Cerebellar nuclear complex (tissue), 1 donor: ENCODE measurements at places on chromosomes 3 and 15.

DNA sequence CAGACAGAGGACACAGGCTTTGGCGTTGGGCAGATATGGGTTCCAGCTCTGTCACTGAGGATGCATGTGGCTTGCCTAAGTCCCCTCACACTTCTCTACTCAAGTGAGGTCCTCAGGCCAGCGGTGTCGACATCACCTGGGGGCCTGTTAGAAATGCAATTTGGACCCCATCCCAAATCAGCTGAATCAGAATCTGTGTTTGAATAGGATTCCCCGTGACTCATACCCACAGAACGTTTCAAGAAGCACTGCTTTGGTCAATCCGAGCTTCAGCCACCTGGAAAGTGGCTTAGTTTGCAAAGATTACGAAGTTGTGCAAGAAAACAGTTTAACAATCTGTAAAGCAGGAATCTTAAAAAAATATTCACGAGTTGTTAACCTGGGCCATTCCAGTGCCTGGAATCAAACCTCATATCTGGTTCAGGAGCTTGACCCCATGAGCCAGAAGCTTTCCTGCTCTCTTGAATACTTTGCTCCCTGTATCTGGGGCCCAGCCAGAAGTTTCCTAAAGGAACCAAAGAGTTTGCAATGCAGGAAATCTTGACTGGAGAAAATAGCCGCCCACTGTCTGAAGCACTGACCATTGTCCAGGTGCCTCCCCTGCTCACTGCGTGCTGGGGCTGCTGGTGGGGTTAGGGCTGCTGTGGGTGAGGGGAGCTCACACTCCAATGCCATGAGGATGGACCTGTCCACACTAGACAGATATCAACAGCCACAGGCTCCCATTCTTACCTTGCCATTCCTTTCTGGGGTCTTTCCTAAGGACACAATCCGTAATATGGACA is 208.5 kb upstream of the LINGO1 start:
- DNase-seq: no peak

DNA sequence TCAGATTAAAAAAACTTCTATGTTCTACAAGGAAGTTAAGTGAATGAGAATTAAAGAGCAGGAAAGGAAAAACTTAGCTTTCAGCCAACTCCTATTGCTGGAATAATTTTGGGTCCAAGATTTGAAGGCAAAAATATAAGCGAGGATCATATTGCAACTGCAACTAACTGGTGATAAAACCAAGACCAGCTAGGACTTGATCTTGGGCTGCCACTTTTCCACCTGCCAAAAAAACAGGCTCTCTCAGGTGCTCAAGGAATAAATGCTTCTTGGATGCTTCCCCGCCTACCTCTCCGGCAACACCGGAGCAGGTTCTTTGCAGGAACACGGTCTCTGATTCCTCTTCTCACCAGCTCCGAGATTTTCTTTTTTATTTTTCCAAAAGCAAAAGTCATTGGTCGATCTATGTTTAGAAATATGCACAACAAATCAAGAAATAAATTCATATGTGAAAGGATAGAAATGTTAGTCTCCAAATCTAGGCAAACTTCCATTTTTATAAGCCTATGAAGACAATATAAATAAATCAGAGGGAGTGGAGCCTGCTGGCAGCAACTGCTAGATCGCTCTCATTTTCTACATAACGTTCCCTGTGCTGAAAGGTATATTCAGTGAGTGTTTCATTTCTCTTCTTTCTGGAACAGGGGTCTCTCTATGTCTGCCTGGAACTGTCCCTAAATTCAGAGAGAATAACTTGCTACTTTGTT is 241.9 kb downstream of the NTRK3 start:
- DNase-seq: no peak

- DNase-seq: no peak
These were observed 556.5 kb upstream of the KCNMB2 start for GRCh38 chr3:177979703-177980102.

DNA sequence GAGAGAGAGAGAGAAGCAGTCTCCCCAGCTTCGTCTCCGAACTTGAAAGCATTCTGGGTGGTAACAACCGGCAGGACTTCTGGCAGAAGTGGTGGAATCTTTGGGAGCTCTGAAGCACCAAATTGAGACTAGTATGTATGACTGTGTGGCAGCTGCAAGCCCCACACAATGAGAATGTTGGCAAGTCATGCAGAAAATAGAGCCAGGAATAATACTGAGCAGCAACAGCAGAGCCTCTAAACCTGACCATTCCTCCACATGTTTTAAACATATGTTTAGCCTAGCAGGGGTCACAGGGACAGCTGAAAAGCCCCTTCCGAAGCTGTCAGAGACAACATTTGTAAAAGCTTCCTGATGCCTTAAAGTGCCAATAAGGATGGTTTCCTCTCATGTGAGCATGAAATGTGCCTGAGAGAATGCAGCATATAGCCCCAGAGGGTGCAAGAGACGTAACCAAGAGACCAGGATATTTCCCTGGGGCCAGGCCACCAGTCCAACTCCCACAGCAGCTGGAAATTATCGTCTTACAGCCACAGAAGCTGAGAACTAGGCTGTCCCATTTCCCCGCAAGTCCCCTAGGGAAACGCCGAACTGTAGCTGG is 178.6 kb upstream of the CCDC54 start:
- DNase-seq: no peak

GRCh38 chr3:62647711-62648110 is 227.5 kb downstream of the CADPS start:
- DNase-seq: no peak

GRCh38 chr15:100787567-100788417 is 91.8 kb upstream of the ALDH1A3 start:
- DNase-seq: no peak

GRCh38 chr3:90062631-90063200 is 955.3 kb downstream of the EPHA3 start:
- DNase-seq: no peak

DNA sequence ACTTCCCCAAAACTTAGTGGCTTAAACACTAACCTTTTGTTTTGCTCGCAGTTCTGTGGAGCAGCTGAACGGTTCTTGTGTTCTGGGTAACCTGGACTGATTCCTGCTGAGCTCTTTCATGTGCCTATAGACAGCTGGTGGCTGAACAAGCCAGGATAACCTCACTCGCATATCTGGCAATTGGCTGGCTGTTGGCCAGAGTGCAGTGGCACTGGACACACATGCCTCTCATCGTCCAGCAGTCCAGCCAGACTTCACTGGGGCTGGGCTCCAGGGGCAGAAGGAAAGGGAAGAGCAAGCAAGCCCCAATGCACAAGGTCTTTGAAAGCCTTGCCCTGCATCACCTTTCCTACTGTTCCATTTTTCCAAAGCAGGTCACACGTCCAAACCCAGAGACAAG is 53.6 kb upstream of the GATA2 start:
- DNase-seq: no peak

DNA sequence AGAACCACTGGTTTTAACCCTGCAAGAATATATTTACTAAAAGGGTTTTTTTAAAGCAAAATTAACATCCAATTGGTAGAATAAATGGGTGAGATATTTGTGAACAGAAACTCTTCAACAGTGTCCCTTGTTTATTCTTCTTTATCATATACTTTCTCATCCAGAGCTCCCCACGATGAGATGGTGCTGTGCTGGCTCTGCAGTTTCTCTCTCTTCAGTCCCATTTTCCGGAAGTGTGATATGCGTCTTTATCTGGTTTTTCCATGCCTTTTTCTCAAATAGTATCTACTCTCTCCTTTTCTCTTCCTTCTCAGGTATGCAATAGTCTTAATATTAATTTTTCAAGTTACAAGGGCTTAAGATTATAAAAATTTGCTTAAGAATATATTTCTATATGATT is 1.5 kb downstream of the EAF2 start:
- DNase-seq: no peak
